ENCODE measurements at places on chromosomes 1 and 21. TPM values are rescaled to one million over a fixed set of nuclear protein-coding genes. Genes with fewer than 3 reads are reported as not detected.

DNA sequence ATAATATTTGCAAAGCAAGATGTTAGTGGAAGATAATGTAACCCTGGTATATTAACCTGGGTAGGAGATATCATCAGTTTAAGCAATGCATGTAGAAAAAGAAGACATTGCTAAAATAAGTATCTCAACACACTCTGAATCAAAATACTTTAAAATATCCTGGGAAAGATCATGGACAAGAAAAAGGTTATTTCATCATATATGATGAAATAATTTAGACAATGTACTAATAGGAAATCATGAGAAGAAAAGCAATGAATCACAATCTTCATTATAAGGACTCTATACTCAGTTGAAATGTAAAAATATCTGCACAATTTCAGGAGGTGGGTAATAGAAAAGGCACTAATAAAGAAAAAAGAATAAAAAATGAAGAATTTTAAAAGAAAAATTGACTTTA lies 158.8 kb downstream of the KCNT2 start:
- no peak for DNase-seq

- no peak for DNase-seq
Measured at GRCh38 chr1:22350171-22350923, 101.3 kb upstream of the ZBTB40 start.

DNA sequence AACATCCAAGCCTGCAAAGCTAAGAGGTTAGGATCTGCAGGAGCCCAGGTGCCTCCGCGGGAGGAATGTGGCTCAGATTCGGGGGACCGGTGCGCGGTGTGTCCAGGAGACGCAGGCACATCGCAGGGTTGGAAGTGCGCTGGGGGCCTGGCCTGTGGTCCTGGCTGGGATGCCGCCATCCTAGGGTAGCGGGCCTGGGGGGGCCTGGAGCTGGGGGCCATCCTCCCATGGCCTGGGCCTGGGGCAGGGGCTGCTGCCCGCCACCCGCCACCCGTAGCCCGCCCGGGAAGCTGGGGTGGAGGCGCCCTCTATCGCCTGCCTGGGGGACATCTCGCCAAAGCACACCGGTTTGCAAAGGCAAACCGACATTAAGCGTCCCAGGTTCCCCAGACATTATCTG lies 170.6 kb upstream of the ARHGEF16 start:
- peak; percentile 77 for DNase-seq

- DNase-seq = no peak
Measured at GRCh38 chr1:246160905-246161304, 346.2 kb downstream of the SMYD3 start.

GRCh38 chr1:198904321-198904720 lies 265.5 kb downstream of the PTPRC start:
- no peak for DNase-seq

DNA sequence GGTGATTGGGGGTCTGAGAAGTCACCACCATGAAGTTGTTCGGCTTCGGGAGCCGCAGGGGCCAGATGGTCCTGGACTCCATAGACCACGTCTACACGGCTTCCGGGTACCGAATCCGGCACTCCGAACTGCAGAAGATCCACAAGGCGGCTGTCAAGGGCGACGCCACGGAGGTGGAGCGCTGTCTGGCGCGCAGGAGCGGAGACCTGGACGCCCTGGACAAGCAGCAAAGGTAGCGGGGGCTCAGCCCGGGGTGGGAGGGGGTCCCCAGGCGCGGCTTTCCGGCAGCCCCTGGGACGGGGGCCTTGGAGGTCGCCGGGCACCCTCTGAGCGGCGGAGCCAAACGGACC lies 146.5 kb downstream of the LIPI start:
- peak; percentile 41 for DNase-seq

- DNase-seq = no peak
Measured at GRCh38 chr1:61782771-61783170, 40.5 kb downstream of the PATJ start.

DNA sequence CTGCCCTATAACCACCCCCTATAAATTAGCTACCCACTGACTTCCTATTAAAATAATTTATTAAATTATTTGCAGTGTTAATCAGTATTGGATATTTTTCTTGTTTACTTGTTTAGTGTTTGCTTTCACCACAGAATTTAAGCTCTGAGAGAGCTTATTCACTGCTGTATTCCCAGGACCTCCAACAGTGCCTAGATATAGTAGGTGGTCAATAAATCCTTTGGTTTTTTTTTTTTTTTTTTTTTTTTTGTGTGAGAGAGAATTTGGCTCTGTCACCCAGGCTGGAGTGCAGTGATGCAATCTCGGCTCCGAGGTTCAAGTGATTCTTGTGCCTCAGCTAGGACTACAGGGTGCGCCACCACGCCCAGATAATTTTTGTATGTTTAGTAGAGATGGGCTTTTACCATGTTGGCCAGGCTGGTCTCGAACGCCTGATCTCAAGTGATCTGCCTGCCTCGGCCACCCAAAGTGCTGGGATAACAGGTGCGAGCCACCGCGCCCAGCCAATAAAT lies 1.1 kb upstream of the OSBPL9 start:
- DNase-seq = no peak

DNA sequence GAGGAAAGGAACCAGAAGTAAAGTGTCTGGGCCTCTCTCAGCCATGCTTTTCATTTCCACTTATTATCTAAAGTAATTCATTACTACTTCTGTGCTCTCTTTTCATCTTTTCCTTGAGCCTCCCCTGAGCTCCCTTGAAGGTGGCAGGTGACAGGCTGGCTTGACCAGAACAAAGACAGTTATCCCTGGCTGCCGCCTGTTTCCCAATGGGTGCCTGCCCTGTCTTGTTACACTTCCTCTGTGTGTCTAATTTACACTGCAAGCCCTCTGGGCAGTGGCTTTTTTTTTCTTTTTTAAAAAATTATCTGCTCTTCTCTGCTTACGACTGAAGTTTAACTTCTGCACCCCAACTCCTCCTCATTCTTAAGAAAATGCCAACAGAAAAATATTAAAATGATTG lies 113.4 kb downstream of the NGF start:
- no peak for DNase-seq

TMEM200B gene
- 5.8 TPM for total RNA-seq

KPRP gene
- total RNA-seq = not detected
